ENCODE measurements at places on chromosomes 11 and 22. TPM values are rescaled to one million over a fixed set of nuclear protein-coding genes. Genes with fewer than 3 reads are reported as not detected.

CASP5 gene
- total RNA-seq: not detected

CRACR2B gene
- 3.1 TPM for total RNA-seq

MYOD1 gene
- not detected for total RNA-seq

RNASEH2C gene
- total RNA-seq: 50.3 TPM

ACR gene
- not detected for total RNA-seq

CFAP68 gene
- 35.2 TPM for total RNA-seq

VPREB1 gene
- 1.9 TPM for total RNA-seq

MPPED1 gene
- 1.9 TPM for total RNA-seq

ZBTB16 gene
- total RNA-seq: 83.3 TPM

FGF4 gene
- 0.96 TPM for total RNA-seq

HTR3A gene
- not detected for total RNA-seq

TSPAN32 gene
- 1.7 TPM for total RNA-seq

OR10A6 gene
- 8.9 TPM for total RNA-seq

NELL1 gene
- total RNA-seq: 4.3 TPM

JAM3 gene
- total RNA-seq: 156 TPM

C22orf42 gene
- 0.96 TPM for total RNA-seq

F2 gene
- not detected for total RNA-seq

TRIM51 gene
- not detected for total RNA-seq

RASSF10 gene
- 2.6 TPM for total RNA-seq

GGT1 gene
- 4.8 TPM for total RNA-seq

UBQLN3 gene
- total RNA-seq: 2.6 TPM

SCT gene
- total RNA-seq: not detected
